ENCODE measurements at places on chromosomes 3 and 15.

DNA sequence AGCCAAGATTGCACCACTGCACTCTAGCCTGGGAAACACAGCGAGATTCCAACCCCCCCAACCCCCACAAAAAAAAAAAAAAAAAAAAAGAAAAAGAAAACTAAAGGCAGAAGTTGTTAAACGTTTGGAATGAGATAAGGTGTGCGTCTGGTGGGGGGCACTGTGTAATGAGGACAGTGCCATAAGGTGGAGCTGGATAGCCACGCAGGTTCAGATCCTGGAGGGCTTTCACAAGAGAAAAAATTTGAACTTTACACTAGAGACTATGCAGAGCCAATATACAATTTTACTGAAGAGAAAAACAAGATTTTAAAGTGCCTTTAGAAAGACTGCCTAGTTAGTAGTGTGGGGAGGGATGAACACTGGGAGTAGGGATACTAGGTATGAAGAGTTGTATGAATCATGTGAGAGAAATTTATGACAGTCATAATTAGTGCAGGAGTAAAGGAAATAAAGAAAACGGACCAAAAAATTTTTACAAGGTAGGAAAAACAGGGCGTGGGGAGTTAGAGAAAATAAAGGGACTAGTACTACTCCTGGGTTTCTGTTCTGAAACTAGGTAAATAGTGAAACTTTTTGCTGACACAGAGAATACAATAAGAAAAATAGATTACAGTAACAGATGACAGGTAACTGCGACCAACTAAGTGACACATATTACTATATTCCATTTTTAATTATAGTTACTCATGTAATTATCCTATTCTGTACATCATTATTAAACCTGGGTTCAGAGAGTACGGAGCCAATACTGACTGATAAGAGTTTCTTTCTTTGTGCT lies 108.1 kb downstream of the PEAK1 start:
- no peak for DNase-seq

DNA sequence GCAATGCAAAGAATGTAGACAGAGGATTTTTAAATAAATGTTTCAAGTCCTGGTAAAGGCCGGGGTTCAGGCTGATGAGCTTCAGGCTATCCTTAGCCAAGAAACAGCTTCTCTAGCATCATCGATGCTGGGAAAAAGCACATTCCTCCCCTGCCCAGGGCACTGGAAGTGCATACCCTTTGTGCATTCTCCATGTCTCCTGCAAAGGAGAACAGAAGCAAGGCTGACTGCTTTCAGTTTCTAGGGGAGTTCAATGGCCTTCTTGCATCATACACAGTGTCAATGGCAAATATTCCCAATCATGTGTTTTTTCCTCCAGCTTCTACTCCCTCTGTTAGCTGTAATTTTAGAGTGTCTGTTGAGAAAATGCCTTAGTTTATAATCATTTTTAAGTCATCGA lies 59.9 kb downstream of the GPR176 start:
- DNase-seq: no peak

- DNase-seq: no peak
These were observed 11.6 kb downstream of the CCNL1 start for GRCh38 chr3:157148196-157148889.

DNA sequence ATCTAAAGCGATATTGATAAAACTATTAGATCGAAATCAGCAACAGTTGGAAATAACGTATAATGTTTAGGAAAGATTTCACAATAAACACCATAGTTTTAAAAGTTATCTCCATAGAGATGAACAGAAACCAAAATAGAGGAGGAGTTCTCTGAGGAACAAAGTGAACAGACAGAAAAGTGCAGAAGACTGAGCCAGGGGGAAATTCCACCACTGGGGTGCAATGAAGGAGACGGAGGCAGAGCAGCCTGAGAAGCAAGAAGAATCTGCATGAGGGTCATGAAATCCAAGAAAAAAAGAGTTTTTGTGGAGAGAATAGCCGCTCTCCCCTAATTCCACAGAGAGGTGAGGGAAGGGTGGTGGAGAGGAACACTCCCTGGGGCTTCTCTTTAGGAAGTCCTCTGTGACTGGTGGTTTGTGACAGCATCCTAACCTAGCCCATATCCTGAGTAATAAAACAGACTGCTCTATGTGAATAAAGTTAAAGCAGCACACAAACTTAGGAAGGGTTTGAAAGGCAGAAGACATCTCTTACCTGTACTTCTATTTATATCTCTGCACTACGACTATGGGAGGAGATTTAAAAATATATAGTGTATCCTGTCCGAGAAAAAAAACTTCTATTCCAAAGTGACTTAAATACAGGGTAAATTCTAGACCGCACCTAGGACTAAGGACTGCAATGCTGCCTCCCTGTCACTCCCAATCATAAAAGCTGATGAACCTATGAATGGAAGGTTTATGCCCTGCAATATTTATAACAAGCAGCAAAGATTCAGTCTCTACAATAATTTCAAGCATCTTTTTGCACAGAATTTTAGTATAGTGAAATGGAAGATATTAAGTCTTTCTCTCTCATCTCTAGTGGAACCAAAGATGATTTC lies 22.9 kb downstream of the ATP8B4 start:
- peak; percentile 18 for DNase-seq

DNA sequence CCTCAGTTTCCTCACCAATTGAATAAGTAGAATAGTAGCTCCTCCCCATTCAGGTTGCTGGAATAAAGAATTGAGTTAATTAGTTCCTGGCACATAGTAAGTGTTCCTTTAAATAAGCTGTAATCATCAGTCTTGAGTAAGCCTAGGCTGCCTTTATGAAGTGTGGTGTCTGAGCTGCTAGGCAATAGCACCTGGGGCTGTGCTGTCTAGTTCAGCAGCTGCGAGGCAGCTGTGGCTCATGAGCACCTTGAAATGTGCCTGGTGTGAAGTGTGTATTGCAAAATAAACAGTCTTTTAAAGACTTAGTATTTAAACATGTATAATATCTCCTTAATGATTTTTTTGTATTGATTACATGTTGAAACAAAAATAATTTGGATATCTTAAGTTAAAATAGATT lies 77.6 kb downstream of the TOP2B start:
- no peak for DNase-seq

GRCh38 chr3:69881756-69882428 lies 117.6 kb upstream of the SAMMSON start:
- no peak for DNase-seq

DNA sequence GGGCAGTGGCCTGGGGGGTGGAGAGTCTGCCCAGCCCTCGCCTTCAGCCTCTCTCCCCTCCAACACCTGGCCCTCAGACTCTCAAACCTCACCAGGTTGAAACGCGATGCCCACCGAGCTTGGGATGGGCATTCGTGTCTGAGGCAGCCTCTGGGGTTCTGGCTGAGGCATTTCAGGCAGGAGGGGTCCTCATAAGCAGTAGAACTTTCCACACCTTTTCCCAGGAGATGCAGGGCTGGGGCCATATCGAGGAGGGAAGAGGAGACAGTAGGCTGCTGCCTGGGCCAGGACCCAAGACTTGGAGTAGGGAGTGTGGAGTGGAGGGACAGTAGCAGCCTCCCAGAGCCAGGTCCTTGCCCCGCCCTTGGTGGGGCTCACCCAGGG lies 24.6 kb downstream of the ACAA1 start:
- DNase-seq: no peak

DNA sequence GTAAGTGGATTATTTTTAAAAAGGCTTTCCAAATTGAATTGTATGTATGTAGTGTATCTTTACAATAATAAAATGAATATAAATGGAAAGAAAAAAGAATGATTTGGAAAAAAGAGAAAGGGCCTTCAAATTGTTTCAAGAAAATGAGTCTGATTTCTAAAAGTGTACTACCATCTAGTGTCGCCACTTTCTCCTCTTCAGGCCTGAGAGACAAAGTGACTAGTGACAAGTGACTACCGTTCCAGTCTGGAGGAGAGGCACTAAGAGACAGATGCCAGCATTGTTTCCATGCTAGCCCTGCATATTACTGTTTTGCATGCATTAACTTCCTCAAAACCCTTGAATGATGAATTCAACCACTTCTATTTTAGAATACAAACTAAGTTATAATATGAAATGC lies 39.3 kb downstream of the P3H2 start:
- no peak for DNase-seq

DNA sequence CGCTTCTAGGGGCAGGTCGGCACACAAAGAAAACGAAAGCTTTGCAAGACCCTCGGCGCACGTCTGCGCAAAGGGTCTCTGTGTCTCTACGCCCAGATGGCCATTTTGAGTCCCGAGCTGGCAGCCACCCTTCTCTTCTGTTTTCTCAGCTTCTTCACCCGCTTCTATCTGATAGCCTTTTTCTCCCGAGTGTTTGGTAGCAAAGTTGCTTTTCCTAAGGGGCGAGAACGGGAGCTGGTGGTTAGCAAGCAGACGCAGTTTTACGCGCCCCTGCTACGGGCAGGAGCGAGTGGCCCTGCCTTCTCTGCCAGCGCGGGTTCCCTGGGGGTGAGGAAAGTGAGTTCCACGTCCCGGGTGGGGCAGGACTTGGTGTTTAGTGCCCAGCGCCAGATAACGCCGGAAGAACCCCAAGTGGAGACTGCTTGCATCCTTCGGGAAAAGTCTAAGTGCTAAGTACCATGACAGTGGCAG lies 2.9 kb upstream of the MKRN2 start:
- DNase-seq: no peak

DNA sequence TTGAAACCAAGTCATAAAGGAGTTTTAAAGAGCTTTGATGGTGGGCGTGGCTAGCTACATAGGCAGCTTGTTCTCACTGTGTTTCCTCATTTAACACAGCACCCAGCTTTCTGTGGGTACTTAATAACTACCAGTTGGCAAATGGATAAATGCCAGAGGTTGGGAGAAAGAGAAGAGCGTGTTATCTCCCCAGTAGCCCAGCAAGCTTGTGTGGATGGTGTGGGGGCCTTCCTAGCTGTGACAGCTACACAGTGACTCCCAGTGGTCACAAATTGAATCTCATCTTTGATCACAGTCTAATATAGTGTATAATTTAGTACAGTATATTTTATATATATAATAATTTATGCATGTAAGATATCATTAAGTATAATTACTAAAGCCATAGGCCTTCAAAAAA lies 984.1 kb downstream of the EPHA3 start:
- DNase-seq: no peak

DNA sequence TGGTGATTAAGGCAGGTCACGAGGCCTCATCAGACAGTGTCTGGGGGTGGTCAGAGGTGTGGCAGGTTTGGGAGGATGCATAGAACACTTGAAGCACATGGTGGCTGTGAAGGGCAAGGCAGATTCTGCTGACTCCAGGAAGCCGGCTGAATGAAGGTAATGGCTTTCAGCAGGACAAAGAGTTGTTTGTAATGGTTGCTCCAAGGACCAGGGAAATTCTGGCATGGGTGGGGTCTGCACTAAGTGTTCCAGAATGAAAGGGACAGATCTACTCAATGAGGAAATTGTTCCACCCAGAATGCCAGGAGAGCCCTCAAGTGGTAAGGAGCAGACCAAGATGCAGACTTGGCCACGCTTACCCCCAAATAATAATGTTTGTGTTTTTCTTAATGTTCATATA lies 70.7 kb upstream of the ACAD9 start:
- DNase-seq: no peak

- DNase-seq: no peak
These were observed 7.2 kb downstream of the PFN2 start for GRCh38 chr3:149963485-149963884.

GRCh38 chr3:99548674-99549073 lies 89.7 kb upstream of the COL8A1 start:
- DNase-seq: no peak

GRCh38 chr15:85284497-85284896 lies 95.9 kb upstream of the AKAP13 start:
- no peak for DNase-seq

DNA sequence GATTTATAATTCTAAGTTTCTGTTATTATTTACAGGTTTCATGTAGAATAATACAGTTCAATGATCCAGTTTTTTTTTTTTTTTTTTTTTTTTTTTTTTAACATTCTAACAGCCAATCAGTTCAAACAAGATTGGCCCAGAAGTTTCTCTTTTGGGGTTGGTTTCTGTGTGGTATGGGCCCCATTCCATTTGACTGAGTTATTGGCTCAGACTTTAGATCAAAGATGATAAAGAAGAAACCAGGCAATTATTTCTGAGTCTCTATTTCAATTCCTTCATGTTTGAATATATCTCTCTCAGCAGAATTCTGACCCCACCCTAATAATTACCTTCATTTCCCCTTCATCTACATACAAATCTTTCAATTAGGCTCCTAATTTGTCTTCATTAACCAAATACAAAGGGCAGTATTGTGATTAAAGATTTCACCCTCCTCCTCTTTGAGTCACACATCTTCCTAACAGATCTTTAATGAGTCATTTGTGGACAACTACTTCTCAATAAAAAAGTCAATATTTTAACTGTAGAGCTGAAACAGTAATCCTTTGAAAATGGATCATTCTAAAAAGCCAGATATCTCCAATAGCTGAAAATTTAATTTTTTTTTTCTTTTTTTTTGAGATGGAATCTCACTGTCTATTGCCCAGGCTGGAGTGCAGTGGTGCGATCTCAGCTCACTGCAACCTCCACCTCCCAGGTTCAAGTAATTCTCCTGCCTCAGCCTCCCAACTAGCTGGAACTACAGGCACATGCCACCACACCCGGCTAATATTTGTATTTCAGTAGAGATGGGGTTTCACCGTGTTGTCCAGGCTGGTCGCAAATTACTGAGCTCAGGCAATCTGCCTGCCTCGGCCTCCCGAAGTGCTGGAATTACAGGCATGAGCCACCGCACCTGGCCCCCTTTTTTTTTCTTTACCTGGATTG lies 878.8 kb downstream of the NAALADL2 start:
- no peak for DNase-seq

DNA sequence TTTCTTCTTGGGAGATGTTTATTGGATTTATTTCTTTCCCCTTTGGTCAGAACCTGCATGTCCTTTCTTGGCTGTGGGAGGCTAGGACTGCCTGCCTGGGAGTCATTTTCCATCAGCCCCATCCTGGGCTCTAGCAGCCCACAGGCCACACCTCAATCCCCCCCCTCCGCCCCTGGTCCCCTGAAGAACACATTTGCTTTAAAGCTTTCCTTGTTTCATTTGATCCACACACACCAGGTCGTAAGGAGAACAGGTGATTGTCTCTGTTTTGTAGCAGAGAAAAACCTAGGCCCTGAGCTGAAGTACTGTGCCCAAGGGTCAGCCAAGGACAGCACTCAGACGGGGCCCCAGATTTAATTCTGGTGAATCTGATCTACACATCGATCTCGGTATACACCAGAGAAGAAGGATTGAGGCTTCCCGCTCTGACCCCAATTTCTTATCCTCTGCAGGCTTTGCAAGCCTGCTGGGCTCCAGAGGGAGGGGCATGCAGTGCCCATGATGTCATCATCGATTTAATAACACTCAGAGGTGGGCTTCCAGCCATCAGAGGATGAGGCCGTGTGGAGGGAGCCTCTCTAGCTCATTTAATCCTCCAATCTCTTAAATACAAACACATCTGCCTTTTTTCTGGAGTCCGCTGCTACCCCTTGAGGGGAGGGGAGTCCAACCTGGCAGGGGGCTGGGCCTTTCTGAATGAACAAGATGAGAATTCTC lies 1.7 kb upstream of the CLN6 start:
- no peak for DNase-seq

- DNase-seq: no peak
These were observed 73.4 kb downstream of the CHSY1 start for GRCh38 chr15:101178479-101178878.
